ENCODE measurements at places on chromosomes 5 and 9. TPM values are rescaled to one million over a fixed set of nuclear protein-coding genes. Genes with fewer than 3 reads are reported as not detected.

DNA sequence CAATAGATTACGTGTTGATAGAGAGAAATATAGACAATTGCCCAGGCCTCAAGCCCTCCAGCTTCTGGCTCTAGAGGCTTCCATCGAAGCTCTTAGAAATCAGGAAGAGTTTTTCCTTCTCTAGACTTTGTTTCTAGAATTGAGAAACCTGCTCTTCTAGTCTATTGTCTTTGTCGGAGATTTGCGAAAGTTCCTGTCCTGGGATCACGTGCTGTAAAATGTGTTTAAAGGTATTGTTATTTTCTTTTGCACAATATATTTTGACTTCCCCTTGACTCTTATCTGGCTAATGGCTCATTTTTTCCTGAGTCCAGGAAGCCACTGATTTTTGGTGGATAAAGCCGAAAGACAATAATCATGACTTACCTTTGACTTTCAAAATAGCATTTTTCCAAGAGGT is 32.1 kb downstream of the IRX2 start:
- H3K4me3 ChIP-seq = no peak overlapping the region
- H3K27ac ChIP-seq = no peak overlapping the region
- no peak for DNase-seq

SLC36A3 gene
- total RNA-seq = not detected

- peak; percentile 79 for DNase-seq
- no peaks in the 10 kb centered on the region for H3K36me3 ChIP-seq
- peak overlapping the region; percentile 30 for H3K4me3 ChIP-seq
Measured at GRCh38 chr9:87336914-87337333, 160.7 kb upstream of the DAPK1 start.

GRCh38 chr9:112621018-112621655 is 96.8 kb downstream of the INIP start:
- H3K27me3 ChIP-seq = no peaks in the 10 kb centered on the region
- H3K36me3 ChIP-seq = peaks cover 4% of the 10 kb centered on the region
- DNase-seq = no peak
- no peak overlapping the region for H3K4me3 ChIP-seq
- H3K27ac ChIP-seq = no peak overlapping the region
- no peaks in the 10 kb centered on the region for H3K4me1 ChIP-seq

TSC1 gene
- 28.5 TPM for total RNA-seq

LRRC19 gene
- not detected for total RNA-seq

GRCh38 chr9:125745018-125745417 is 2.2 kb upstream of the PBX3 start:
- H3K27ac ChIP-seq = no peak overlapping the region
- H3K27me3 ChIP-seq = no peaks in the 10 kb centered on the region
- DNase-seq = no peak
- no peaks in the 10 kb centered on the region for H3K36me3 ChIP-seq
- no peak overlapping the region for H3K4me3 ChIP-seq

DNA sequence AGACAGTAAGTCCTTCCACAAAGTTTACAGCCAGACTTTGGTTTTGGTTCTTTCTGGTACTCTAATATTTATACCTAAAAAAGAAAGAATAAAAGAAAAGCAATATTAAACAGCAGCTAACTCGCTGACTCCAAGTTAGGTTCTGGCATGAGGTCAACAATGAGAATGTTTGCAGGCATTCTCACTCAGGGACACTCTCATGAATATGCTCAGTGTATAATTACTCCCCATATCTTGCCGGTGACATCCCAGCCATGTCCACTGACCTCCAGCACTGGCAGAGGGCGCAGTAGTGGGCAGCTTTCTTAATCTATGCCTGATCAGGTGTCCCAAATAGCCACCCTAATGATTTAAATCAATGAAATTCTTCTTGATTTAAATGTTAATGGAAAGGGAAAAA is 151.5 kb downstream of the BNC2 start:
- no peaks in the 10 kb centered on the region for H3K4me1 ChIP-seq
- no peak overlapping the region for H3K27ac ChIP-seq
- H3K36me3 ChIP-seq = no peaks in the 10 kb centered on the region
- peaks cover 98% of the 10 kb centered on the region for H3K27me3 ChIP-seq
- no peak for DNase-seq
- no peak overlapping the region for H3K4me3 ChIP-seq

DNA sequence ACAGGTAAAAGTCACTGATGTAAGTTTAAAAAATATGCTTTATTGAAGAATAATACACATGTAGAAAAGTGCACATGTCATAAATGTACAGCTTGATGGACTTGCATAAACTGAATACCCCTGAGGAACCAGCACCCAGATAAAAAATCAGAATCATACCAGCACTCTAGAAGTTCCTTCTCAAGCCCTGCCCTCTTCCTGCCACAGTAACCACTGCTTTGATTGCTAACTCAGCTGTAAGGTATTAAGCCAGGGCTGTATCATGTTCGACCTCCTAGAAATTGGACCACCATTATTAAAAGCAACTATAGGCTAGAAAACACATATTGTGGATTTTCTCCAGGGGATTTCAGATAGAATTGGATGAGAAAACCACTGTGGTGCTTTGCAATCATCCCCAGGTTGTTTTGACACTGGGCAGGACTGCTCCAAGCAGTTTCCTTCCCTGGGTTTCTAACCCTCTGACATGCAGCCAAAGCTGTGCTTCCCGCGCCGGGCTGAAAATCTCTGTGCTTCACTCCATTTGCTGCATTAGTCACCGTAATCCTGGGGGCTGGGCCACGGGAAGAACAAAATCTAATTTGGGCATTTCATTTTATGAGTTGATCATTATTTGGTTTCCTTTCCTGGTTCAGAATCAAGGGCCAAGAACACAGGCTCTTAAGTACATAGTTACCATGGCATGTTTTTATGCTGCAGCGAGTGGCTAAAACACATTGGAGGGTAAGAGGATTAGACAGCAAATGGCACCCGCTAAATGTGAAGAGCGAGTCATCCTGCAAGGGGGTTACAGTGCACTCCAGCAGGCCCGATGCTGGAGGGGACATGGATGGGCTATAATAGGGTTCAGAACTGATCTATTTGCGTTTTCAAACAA is 139.4 kb upstream of the IL12B start:
- no peaks in the 10 kb centered on the region for H3K36me3 ChIP-seq
- H3K4me3 ChIP-seq = no peak overlapping the region
- H3K27ac ChIP-seq = no peak overlapping the region
- H3K27me3 ChIP-seq = no peaks in the 10 kb centered on the region

GRCh38 chr9:29697011-29697410 is 2123.7 kb upstream of the C9orf72 start:
- no peaks in the 10 kb centered on the region for H3K36me3 ChIP-seq
- DNase-seq = no peak
- H3K27ac ChIP-seq = no peak overlapping the region
- no peaks in the 10 kb centered on the region for H3K4me1 ChIP-seq
- H3K27me3 ChIP-seq = no peaks in the 10 kb centered on the region

DNA sequence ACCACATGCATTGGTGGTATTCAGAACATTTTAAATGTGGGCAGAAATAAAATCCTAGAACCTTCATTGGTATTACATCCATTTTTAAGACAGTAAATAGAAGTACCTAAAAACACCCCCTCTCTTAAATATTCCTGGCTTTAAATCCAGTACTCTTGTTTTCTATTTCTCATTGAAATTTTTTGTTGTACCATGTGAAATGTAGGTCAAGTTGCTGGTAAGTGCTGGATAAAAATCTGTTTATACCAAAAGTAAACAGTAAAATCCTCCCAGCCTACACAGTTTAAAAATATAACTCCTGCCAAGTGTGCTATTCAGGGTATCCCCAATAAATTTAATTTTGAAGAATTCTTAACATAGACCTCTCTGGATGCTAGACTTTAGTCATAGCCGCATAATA is 75.0 kb upstream of the FST start:
- DNase-seq = no peak
- H3K27ac ChIP-seq = no peak overlapping the region
- no peak overlapping the region for H3K4me3 ChIP-seq
- H3K4me1 ChIP-seq = no peaks in the 10 kb centered on the region

DNA sequence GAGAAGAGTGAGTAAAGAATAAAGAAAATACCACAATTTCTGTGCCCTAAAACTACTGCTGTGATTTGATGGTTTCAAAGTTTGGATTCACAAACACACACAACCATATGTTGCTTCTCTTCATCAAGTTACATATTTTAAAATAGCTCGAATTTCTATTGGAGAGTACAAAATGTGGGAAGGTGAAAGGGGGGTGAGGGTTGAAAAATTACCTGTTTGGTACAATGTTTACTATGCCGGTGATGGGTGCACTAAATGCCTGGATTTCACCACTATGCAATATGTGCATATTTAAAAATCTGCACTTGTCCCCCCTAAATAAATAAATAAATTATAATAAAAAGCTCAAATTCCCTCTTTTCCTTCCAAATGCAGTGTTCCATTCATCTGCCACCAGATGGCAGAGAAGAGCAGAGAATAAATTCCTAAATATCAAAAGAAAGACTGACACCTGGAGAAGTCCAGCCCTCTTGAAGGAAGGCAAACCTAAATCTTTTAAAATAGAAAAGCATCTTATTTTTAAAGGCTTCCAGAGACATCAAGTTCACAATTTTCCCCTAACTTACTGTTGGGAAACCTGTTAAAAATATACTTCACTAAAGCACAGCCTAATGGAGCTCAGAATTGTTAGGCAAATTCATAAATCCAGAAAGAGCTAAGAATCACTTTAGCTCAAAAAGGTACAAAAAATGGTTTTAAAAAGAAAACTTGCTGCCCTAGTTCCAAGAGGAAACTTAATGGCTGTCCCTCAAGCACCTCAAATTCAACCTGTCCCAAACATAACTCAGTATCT is 24.8 kb upstream of the HNRNPA0 start:
- no peaks in the 10 kb centered on the region for H3K4me1 ChIP-seq
- H3K4me3 ChIP-seq = no peak overlapping the region
- H3K27me3 ChIP-seq = no peaks in the 10 kb centered on the region
- H3K27ac ChIP-seq = no peak overlapping the region

- no peaks in the 10 kb centered on the region for H3K4me1 ChIP-seq
- H3K27me3 ChIP-seq = no peaks in the 10 kb centered on the region
- H3K4me3 ChIP-seq = no peak overlapping the region
- H3K36me3 ChIP-seq = no peaks in the 10 kb centered on the region
- no peak for DNase-seq
Measured at GRCh38 chr9:118954857-118955256, 414.4 kb downstream of the BRINP1 start.

DNA sequence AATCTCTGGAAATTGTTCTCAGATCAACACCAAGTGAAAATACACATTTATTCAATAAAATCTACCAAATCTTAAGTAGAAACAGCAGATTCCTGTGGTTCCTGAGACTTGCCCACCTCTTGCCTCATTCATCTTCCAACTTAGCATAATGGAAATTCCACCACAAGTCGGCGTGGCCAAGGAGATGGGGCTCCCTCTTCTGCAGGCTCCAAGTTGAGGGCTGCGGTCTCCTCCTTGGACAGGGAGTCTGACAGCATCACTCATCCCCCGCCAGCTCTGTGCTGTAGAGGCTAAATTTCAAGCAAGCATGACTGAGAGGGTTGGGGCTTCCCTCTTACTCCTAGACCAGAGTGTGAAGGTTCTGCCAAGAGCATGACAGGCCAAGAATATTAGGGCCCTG is 273.7 kb downstream of the DIRAS2 start:
- no peaks in the 10 kb centered on the region for H3K27me3 ChIP-seq
- no peaks in the 10 kb centered on the region for H3K36me3 ChIP-seq
- H3K27ac ChIP-seq = no peak overlapping the region
- no peaks in the 10 kb centered on the region for H3K4me1 ChIP-seq

GRCh38 chr5:107893642-107894041 is 222.9 kb upstream of the EFNA5 start:
- DNase-seq = no peak
- H3K27me3 ChIP-seq = no peaks in the 10 kb centered on the region
- H3K36me3 ChIP-seq = no peaks in the 10 kb centered on the region
- no peak overlapping the region for H3K4me3 ChIP-seq
- no peaks in the 10 kb centered on the region for H3K4me1 ChIP-seq

DNA sequence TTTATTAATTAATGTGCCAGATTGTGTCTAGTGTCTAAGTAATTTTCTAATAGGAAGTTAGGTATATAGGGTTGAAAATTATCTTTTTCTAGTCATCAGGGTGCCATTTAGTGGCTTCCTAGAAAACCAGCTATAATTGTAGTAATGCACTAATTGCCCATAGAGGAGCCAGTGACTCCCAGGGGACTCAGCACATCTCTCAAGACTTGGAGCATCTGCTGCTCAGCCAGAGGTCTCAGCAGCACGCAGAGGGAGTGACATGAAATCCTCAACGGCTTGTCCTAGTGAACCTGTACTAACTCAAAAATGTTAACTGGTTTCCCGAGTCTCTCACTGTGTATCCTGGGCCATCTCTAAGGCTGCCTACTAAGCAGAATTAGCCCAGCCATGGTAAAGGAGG is 78.2 kb upstream of the MAN2A1 start:
- H3K4me1 ChIP-seq = no peaks in the 10 kb centered on the region
- H3K27me3 ChIP-seq = no peaks in the 10 kb centered on the region
- H3K36me3 ChIP-seq = no peaks in the 10 kb centered on the region
- no peak overlapping the region for H3K4me3 ChIP-seq

- H3K27me3 ChIP-seq = no peaks in the 10 kb centered on the region
- no peaks in the 10 kb centered on the region for H3K36me3 ChIP-seq
- no peak overlapping the region for H3K4me3 ChIP-seq
- H3K4me1 ChIP-seq = no peaks in the 10 kb centered on the region
- no peak overlapping the region for H3K27ac ChIP-seq
Measured at GRCh38 chr5:179234563-179235135, 110.6 kb downstream of the ADAMTS2 start.

- DNase-seq = no peak
- H3K36me3 ChIP-seq = no peaks in the 10 kb centered on the region
- no peak overlapping the region for H3K27ac ChIP-seq
- H3K4me1 ChIP-seq = no peaks in the 10 kb centered on the region
- H3K4me3 ChIP-seq = no peak overlapping the region
Measured at GRCh38 chr9:78207319-78207718, 28.6 kb upstream of the CEP78 start.

DNA sequence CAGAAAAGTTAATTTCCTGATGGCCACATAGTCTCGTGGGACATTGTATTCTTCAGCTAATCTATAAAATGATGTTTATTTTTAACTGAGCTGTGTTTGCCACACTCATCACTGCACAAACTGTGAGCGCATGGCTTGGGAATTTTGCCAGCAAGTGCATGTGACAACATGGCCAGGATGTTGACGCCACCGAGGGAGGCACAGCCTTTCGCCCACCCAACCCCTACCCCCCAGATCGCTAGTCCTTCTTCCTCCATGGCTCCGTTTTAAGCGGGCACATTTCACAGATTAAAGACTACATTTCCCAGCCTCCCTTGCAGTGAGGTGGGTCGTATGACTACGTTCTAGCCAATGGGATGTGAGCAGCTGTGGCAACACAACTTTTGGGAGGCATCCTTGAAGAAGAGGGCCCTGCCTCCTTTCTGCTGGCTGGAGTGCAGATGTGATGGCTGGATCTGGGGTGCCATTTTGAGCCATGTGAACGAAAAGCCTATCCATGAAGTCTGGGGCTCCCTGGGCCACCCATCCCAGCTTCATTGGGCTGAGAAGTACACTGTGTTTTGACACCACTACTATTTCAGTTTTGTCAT is 7.9 kb downstream of the NRARP start:
- H3K4me1 ChIP-seq = peaks cover 1% of the 10 kb centered on the region
- H3K27me3 ChIP-seq = peaks cover 43% of the 10 kb centered on the region
- no peaks in the 10 kb centered on the region for H3K36me3 ChIP-seq

PHF24 gene
- 2.9 TPM for total RNA-seq

RNF145 gene
- 38.7 TPM for total RNA-seq

CHSY3 gene
- total RNA-seq = 6.7 TPM

Data from cardiac muscle cell (in vitro differentiated cells and primary cell).